ENCODE measurements at places on chromosomes 13 and 19. TPM values are rescaled to one million over a fixed set of nuclear protein-coding genes. Genes with fewer than 3 reads are reported as not detected.

ZNF345 gene
- 4.3 TPM for total RNA-seq

SLC15A1 gene
- not detected for total RNA-seq

CEACAM16 gene
- total RNA-seq: not detected

HSH2D gene
- not detected for total RNA-seq

HSD17B14 gene
- 9.9 TPM for total RNA-seq

SELENOV gene
- total RNA-seq: not detected

Measured in A172 (cell line).